Effector memory CD8-positive, alpha-beta T cell (primary cell): ENCODE measurements at places on chromosomes 16 and 17.

GRCh38 chr16:15606518-15607220 lies 36.3 kb downstream of the MARF1 start:
- peaks cover 21% of the 10 kb centered on the region for H3K4me1 ChIP-seq

DNA sequence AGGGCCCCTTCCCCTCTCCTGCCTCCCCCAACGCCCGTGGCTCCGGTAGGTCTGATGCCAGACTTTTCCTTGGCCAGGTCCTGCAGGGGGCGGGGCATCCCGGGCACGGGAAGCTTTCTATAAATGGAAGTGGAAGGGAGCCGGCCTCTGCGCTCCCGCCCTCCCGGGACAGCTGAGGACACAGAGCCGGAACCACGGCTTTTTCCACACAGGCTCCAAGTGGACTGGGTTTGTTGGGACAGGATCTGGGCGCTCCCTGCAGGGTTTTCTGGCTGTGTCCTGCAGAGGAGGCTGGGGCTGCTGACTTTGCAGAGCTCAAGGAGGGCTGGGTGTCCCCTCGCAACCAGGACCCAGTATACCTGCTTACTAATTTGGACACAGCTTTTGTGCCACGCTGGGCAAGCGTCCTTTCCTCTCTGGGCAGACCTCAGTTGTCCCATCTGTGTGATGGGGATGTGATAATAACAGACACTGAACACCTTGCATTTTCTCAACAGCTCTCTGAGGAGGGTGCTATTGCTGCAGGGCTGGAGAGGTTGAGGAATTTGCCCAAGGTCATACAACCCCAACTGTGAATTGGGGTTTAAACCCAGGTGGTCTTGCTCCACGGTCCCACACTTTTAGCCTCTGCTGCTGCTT lies 1.8 kb downstream of the TNS4 start:
- H3K27ac ChIP-seq: no peak overlapping the region
- peaks cover 3% of the 10 kb centered on the region for H3K4me1 ChIP-seq
- peaks cover 5% of the 10 kb centered on the region for H3K27me3 ChIP-seq
- H3K4me3 ChIP-seq: no peak overlapping the region
- H3K36me3 ChIP-seq: peaks cover 3% of the 10 kb centered on the region
- DNase-seq: no peak

- peaks cover 7% of the 10 kb centered on the region for H3K27me3 ChIP-seq
- H3K4me1 ChIP-seq: no peaks in the 10 kb centered on the region
- DNase-seq: no peak
These were observed 171.6 kb downstream of the ZNF18 start for GRCh38 chr17:11825572-11826209.

GRCh38 chr17:66191593-66192377 lies at the start of gene CEP112:
CEP112 (minus strand) TSS chr17:66192133.
- peaks cover 4% of the 10 kb centered on the region for H3K4me1 ChIP-seq
- H3K27me3 ChIP-seq: no peaks in the 10 kb centered on the region
- peak; percentile 87 for DNase-seq
- H3K36me3 ChIP-seq: peaks cover 20% of the 10 kb centered on the region

GRCh38 chr17:30997842-30998241 lies 27.0 kb downstream of the RNF135 start:
- H3K4me1 ChIP-seq: no peaks in the 10 kb centered on the region
- no peak for DNase-seq
- peaks cover 17% of the 10 kb centered on the region for H3K36me3 ChIP-seq
- H3K27ac ChIP-seq: no peak overlapping the region
- H3K27me3 ChIP-seq: no peaks in the 10 kb centered on the region
- H3K4me3 ChIP-seq: no peak overlapping the region

DNA sequence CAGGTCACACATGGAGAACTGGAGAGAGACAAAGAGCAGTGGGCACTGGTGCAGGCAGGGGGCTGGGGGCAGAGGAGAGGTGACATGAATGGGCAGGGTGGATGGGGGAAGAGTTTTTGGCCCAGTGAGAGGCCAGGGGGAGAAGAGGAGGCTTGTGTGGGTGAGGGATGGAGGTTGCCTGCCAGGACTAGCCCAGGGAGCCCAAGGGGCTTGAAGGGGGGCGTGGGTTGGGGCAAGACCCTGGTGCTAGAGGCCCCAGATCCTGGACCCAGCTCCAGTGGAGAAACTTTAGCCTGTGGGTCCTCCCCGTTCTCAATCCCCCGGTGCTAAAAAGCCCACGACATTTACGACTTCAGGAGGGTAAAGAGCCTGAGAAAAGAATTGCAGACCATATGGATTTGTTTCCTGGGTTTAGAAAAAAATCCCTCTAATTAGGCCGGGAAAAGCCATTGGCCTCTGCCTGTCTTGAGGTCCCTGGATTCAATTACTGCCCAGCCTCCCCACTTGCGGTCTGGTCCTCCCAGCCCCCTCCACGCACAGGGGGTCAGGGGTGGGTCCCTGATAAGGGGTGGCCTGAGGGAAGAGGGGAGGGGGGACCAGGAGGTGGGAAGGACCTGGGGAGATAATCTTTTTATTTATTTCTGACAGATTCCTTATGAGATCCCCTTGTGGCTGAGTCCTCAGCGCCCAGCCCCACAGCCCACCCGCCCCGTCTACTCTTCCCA lies 33.0 kb downstream of the NGFR start:
- H3K27me3 ChIP-seq: peaks cover 68% of the 10 kb centered on the region
- H3K4me3 ChIP-seq: no peak overlapping the region
- no peak for DNase-seq

DNA sequence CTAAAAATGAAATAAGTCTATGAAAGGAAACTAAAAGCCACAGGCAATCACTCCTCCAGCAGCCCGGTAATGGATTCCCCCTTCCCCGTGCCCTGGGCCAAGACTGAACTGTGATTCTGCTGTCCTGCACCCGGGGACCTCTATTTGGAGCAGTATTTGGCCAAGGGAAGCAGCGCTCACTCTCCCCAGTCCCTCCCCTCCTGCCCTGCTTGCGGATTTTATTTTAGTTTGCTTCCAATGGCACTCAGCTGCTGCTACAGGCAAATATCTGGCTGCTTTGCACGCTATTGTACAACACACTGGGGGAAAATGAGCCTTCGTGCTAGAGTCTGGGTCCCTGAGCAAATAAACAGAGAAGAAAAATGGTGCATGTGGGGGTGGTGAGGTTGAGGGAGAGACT lies 975.7 kb upstream of the RBFOX1 start:
- H3K4me1 ChIP-seq: no peaks in the 10 kb centered on the region
- H3K36me3 ChIP-seq: no peaks in the 10 kb centered on the region
- H3K27ac ChIP-seq: no peak overlapping the region

DNA sequence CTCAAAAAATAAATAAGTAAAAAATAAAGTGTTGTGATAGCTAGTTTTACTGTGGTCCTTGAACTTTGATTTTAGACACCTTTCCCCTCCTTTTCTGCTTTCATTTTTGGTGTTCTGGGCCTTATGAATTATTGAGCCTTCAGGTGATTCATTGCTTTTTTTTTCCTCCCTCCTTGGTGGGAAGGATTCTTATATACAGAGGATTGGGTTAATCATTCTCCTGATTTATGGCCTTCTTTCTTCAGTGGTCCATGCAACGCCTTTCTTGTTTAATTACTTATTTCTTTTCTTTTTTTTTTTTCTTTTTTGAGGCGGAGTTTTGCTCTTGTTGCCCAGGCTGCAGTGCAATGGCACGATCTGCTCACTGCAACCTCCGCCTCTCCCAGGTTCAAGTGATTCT lies 8.0 kb upstream of the MYL4 start:
- H3K4me1 ChIP-seq: peaks cover 29% of the 10 kb centered on the region
- no peaks in the 10 kb centered on the region for H3K36me3 ChIP-seq
- no peaks in the 10 kb centered on the region for H3K27me3 ChIP-seq
- H3K4me3 ChIP-seq: no peak overlapping the region
- no peak for DNase-seq
- H3K27ac ChIP-seq: no peak overlapping the region

DNA sequence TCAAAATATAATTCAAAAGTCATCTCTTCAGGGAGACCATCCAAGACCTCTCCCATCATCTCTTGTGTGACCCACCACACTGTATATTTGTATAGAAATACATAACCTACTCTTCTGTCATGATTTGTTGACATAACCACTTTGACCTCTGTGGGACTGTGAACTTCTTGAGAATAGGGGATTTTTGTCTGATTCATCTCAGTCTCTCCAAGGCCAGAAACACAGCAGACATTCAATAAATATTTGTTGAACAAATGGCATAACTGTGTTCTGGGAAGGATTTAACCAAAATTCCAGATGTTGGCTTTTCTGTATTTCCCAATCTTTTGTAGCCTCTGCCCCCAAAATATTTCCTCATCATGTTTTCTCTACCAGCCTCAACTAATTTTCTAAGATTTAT lies 169.7 kb downstream of the CDH11 start:
- H3K27me3 ChIP-seq: no peaks in the 10 kb centered on the region
- no peaks in the 10 kb centered on the region for H3K4me1 ChIP-seq
- no peak overlapping the region for H3K4me3 ChIP-seq

GRCh38 chr17:73215447-73215846 lies 22.6 kb downstream of the COG1 start:
- peak overlapping the region; percentile 82 for H3K27ac ChIP-seq
- H3K4me1 ChIP-seq: peaks cover 36% of the 10 kb centered on the region
- H3K4me3 ChIP-seq: no peak overlapping the region
- peaks cover 18% of the 10 kb centered on the region for H3K36me3 ChIP-seq
- no peak for DNase-seq

GRCh38 chr16:281660-282255 lies 1.2 kb upstream of the PDIA2 start:
- peaks cover 33% of the 10 kb centered on the region for H3K27me3 ChIP-seq
- peaks cover 8% of the 10 kb centered on the region for H3K36me3 ChIP-seq
- DNase-seq: no peak
- H3K27ac ChIP-seq: no peak overlapping the region

DNA sequence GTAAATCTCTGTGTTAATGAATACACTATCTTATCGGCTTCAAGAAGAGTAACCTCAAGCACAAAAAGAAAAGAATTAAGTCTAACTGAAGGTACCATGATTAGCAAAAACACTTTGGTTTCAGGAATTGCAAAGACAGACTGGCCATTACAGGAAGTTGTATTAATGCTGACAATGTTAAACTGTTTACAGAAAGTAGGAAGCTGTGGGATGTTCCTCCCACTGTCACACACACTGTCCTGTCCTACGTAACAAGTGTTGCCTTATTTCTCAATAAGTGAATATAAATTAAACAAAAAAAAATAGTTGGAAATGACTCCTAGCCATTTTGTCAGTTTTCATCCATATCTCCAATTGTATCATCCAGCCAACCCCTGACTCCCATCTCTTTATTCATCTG lies 8.6 kb downstream of the GNA13 start:
- H3K27me3 ChIP-seq: no peaks in the 10 kb centered on the region
- H3K36me3 ChIP-seq: peaks cover 69% of the 10 kb centered on the region
- peak overlapping the region; percentile 60 for H3K4me3 ChIP-seq

- no peaks in the 10 kb centered on the region for H3K27me3 ChIP-seq
These were observed 36.8 kb downstream of the CHD9 start for GRCh38 chr16:53091466-53092211.

DNA sequence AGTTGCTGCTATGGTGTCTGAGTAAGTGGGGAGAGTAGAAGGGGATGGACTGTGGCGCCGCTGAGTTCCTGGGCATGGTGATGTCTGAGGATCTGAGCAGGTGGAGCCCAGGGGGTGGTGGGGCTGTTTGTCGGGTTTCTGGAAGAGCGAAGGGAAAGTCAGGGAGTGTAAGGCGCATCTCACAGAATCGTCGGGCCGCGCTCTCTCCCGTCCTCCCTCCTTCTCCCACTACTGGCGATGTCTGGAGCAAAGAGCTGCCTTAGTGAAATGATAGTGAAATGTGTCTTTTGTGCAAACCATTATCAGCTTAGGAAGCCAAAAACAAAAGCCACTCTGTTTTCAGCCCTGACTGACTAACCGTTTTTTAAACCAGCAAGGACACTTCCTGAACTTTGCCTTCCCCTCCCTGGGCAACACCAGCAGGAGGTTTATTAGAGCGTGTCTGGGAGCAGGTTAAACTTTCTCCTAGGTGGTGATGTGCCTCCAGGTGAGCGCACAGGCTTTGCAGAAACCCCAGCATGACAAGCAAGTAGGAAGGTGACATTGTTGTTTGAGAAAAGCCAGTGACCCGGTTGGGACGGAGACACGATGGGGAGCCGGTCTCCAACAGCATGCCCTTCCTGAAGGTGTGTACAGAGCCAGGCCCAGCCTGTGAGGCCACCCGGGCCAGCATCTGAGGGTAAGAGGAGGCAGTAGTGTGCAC lies 49.1 kb downstream of the RAB11FIP3 start:
- no peak overlapping the region for H3K27ac ChIP-seq
- no peak overlapping the region for H3K4me3 ChIP-seq
- DNase-seq: no peak
- no peaks in the 10 kb centered on the region for H3K4me1 ChIP-seq
- H3K27me3 ChIP-seq: no peaks in the 10 kb centered on the region
- H3K36me3 ChIP-seq: peaks cover 3% of the 10 kb centered on the region

- H3K4me3 ChIP-seq: no peak overlapping the region
- H3K27me3 ChIP-seq: no peaks in the 10 kb centered on the region
- no peak overlapping the region for H3K27ac ChIP-seq
- H3K36me3 ChIP-seq: no peaks in the 10 kb centered on the region
- no peak for DNase-seq
These were observed 58.3 kb upstream of the ARHGAP44 start for GRCh38 chr17:12730931-12731521.

DNA sequence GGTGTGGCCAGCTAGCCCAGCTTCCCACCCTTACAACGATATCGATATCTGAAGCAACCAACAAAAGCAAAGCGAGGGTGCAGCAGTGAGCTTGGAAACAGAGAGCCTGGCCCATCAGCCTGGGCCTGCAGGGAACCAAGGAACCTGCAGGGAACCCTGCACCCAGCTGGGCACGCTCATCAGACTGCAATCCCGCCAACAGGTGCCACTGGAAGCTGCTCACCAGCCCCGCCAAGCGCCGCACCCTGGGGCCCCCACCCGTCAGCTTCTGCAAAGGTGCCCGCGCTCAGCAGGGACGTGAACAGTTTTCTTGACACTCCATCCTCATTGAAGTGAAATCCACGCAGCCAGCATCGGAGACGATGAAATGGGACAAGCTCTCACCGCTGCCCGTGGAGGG lies 250.7 kb downstream of the RBFOX3 start:
- H3K4me3 ChIP-seq: no peak overlapping the region
- no peak for DNase-seq
- no peak overlapping the region for H3K27ac ChIP-seq
- H3K36me3 ChIP-seq: no peaks in the 10 kb centered on the region
- peaks cover 90% of the 10 kb centered on the region for H3K27me3 ChIP-seq
- H3K4me1 ChIP-seq: no peaks in the 10 kb centered on the region

DNA sequence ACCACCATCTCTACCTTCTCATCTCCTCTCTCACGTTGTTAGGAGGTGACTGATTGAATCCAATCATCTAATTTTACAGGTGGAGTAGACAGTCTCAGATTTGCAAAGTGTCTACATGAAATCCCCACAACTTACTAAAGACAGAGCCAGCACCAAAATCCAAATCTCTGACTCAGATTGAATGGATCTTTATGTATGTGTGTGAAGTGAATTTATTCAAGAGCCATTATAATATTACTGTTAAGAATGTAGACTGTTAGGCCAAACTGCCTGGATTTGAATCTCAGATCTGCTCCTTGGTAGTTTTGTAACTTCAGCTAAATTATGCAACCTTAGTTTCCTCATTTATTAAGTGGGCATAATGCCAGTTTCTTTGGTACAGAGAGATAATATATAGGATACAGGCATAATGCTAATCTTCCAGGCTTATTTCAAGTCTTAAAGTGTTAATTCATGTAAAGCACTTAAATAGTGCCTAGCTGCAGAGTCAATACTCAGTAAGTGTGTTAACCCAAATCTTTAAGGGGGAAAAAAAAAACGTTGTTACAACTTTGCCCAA lies 12.7 kb downstream of the CNEP1R1 start:
- H3K27ac ChIP-seq: no peak overlapping the region
- DNase-seq: no peak
- H3K4me3 ChIP-seq: no peak overlapping the region
- peaks cover 2% of the 10 kb centered on the region for H3K27me3 ChIP-seq
- no peaks in the 10 kb centered on the region for H3K4me1 ChIP-seq

GRCh38 chr17:77821114-77821513 lies 137.4 kb upstream of the TNRC6C start:
- DNase-seq: no peak
- no peaks in the 10 kb centered on the region for H3K27me3 ChIP-seq
- peaks cover 4% of the 10 kb centered on the region for H3K36me3 ChIP-seq
- H3K27ac ChIP-seq: no peak overlapping the region
- no peak overlapping the region for H3K4me3 ChIP-seq
